A673 (cell line): ENCODE measurements at places on chromosomes 2 and 18. TPM values are rescaled to one million over a fixed set of nuclear protein-coding genes. Genes with fewer than 3 reads are reported as not detected.

EPB41L3 gene
- 0.20 and 0.86 TPM in 2 replicates for total RNA-seq

DNA sequence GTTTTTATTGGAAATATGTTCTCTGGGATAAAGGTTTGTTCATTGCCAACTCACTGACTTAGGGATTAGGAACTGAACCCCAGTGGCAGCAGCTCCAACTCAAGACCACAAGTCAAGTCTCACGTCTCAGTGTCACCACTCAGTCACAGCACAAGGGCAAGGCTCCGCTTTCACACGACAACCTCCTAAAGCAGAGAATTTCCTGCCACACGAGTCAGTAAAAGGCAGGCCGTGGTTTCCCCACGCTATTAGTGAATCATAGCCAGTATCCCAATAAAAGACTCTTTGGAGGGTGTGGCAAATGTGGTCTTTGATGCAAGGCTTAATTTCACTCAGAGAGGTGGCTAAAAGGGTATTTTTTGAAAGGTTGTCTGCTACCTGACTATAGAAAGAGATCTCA lies 57.6 kb downstream of the PIEZO2 start:
- DNase-seq = no peak

DNA sequence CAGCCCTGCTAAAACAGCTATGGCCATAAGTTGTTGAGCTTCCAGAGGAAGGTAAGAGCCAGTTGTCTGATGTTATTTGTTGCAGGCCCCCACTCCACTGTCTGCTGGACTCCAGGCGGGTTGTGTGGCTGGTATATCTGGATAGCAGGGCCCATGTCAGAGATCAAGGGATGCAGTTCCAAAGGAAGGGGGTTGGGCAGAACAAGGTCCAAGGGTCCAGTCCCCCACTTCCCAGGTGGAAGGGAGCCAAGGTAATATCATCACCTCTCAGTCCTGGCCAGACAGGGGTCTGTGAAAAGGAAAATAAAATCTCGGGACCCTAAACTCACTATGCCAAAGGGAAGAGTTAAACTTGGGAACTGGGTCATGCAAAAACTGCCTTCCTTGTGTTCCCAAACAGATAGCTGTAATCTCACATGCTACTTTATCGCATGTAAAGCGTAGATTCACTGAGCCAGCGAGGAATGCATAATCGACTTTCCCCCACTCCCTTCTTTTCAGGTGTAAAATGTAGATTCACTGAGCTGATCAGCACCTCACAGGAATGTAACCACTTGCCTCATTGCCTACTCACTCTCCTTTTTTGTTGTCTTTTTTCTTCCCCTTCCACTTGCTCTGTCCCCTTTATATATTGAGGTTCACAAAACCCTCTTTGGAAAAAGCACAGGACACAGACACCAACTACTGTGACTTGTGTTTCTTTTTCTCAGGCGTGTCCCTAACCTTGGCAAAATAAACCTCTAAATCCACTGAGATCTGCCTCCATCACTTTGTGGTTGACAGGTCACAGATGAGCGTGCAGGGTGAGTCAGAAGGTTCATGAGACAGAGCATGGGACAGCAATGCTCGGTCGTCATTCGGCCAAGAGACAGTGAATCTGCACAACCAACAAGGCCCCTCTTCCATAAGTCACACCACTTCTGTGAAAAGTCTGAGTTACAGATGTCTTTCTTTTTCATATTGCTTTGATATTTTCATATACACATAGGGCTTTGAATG lies 255.3 kb upstream of the SIX2 start:
- no peak for DNase-seq

TMEM163 gene
- total RNA-seq = not detected in 2 replicates

- DNase-seq = no peak
Measured at GRCh38 chr2:224841910-224842309, 125.7 kb upstream of the CCDC195 start.

DNA sequence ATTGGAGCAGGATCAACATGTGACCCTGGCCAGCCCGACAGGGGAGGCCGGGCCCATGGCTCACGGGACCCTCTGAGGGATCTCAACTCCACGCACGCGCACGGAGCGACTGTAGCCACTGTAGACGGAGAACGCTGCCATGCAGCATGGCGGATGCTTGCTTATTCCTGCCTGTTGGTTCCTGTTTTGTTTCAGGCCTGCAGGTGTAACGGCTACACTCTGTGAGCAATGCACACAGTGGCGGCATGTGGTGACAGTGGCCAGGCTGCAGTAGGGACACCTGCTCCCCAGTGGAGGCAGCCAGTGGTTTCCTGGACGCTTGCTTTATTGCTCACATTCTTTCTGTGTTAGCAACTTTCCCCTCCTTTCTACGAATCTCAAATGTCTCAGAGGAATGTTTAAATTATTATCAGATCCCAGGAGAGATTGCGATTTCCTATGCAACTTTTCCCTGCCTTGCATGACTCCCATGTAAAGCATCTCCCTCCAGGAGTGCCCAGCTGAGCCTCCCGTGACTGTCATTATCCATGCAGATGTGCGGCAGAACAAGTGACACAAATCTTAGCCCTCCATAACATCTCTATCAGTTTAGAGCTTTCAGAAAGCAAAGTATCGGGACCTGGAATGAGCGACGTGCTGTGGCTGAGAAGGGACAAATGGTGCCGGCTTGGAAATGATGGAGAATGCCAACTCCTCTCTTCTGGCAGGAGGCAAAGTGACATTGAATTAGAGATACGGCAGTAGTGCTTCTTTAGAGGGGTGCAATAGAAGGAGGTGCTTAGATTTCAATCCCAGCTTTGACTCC lies 209.7 kb downstream of the ASB1 start:
- peak; percentile 18 for DNase-seq

DSG1 gene
- total RNA-seq = not detected in 2 replicates

- DNase-seq = no peak
Measured at GRCh38 chr2:163338270-163338669, 397.5 kb downstream of the FIGN start.

DNA sequence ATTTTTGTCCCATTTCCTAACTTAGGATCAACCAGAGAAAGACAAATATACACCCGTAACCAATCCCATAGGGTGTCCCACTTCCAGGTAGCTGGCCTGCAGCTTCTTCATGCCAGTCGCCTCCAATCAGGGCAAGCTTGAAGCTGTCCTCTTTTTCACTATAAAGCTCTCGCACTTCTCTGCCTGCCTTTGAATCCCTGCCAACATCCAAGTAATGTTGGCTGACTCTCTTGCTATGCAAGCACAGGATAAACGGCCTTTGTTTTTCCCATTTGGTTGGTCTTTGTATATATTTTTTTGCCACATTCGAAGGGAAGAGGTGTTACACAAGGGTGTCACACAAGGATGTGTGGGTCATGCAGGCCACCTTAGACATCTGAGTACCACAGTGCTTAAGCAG lies 388.8 kb downstream of the CBLN2 start:
- DNase-seq = no peak

MC2R gene
- not detected in 2 replicates for total RNA-seq

DNA sequence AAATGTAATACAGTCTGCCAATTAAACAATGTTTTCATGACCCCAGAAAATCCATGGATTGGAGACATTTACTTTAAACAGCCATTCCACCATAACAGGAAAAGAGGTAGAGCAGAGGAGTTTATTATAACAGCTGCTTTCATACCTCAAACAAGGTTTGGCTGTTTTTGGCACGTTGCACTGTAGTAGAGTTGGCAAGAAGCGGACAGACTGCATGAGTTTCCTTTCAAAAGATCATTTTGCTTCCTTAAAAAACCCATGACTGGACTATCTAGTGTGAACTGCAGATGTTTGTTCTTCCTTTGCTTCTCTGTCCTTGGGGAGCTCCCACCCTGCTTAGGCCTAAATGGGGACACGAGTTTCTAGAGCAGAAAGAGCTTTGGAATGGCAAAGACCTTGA lies 108.5 kb upstream of the THOC1 start:
- DNase-seq = no peak

GRCh38 chr2:36395866-36396265 lies 40.3 kb downstream of the CRIM1 start:
- DNase-seq = no peak

DNER gene
- total RNA-seq = 8.4 and 9.2 TPM in 2 replicates

- DNase-seq = no peak
Measured at GRCh38 chr2:113257516-113258264, 21.0 kb downstream of the PAX8 start.

- DNase-seq = no peak
Measured at GRCh38 chr2:21099281-21099907, 24.4 kb upstream of the TDRD15 start.

DNA sequence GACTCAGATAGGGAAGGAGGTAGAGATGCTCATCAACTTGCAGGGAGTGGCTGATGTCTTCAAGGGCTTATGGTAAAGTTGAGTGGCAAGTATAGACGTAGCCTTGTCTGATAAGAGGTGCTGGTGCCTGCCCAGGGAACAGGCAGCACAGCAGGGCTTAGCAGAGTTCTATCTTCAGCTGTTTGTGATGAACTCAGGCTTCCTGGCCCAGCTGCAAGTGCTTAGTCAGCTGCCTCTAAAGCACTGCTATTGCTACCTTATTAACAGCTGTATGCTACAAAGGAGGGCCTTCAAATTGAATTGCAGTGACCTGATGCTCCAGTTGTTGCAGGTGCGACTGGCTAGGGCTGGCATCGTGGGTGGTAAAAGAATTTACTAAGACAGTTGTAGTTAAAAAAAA lies 82.1 kb downstream of the TSN start:
- no peak for DNase-seq

GRCh38 chr2:62410015-62410453 lies 96.0 kb downstream of the TMEM17 start:
- no peak for DNase-seq

- no peak for DNase-seq
Measured at GRCh38 chr2:53785366-53785765, 1.4 kb downstream of the ASB3 start.

GRCh38 chr2:177797808-177798207 lies 274.8 kb downstream of the PDE11A start:
- DNase-seq = no peak

- peak; percentile 25 for DNase-seq
Measured at GRCh38 chr2:61471905-61472805, 1.3 kb upstream of the USP34 start.

DNA sequence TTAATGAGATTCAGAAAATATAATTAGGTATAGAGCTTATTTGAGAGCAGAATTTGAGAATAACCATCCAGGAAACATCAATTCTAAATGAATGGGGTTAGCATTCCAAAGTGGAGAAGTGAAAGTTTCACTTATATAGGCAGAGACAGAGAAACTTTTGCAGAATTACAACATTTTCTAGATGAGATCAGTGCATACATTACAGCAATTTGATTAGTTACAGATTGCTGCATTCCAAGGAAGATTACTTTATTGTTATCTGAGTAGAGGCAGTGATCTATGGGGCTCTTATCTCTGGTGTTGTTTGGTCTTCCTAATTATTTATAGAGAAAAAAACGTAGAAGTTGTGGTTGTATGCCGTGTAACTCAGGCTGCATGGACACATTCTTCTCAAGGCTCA lies 373.8 kb upstream of the SYT4 start:
- peak; percentile 62 for DNase-seq

DNA sequence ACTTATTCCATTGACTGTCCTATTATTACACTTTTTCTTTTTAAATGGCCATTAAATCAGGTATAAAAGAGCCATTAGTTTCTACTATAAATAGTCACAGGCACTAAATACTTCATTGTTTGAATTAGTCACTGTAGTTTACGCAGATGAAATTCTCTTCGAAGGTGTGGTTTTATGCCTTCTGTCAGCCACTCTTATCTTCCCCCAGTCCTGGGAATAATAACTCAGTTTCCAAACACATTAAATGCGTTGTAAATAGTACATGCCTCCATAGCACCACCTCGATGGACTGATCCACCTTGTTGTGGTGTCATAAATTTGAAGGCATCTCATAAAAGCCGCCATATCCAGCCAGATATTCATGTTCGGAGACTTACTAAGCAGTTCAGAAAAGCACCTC lies 72.1 kb upstream of the PARD3B start:
- no peak for DNase-seq

- DNase-seq = no peak
Measured at GRCh38 chr2:200649724-200650123, 63.9 kb downstream of the AOX1 start.

- no peak for DNase-seq
Measured at GRCh38 chr2:193315428-193316091, 1120.8 kb upstream of the TMEFF2 start.

DNA sequence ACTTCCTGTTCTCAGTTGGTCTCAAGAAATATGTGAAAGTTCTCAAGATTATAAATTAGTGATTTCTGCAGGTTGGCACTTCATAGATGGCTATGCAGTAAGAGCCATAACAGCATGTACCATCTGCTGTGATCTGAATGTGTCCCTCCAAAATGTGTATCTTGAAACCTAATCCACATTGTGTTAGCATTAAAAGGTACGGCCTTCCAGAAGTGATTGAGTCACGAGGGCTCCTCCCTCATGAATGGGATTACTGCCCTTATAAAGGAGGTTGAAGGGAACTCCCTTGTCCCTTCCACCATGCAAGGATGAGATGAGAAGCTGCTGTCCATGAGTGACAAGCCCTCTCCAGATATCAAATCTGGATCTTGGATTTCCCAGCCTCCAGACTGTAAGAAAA lies 45.0 kb downstream of the METTL4 start:
- DNase-seq = no peak

DNA sequence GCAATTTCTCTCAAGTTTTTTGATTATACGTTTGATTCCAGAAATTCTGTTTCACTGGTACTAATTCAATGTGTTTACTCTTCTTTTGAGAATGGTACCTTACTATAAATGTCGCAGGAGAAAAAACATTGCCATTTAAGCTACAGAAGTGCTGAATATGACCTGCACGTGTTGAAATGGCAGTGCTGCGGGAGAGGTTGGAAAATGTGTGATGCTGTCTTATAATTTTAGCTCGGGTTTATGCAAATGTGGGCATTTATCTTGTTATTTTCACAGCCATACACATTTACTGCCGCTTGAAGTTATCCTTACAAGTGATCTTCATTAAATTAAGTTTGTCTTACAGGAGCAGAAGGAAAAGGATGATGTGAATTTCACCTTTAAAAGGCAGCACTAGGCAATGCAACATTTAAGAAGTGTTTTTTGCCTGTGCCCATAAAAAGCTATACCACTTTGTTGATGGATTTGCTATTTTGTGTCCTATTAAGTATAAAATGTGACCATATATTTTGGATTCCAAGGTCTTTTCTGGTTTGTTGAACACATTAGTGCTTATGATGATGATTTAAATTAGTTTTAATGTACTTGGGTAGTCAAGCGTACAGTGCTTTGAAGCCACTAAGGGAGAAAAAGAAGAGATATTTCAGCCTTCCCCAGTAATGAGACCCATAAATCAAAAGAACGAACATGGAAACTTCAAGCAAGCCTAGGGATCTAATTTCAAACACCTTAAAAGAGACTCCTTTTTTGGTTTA lies 112.1 kb downstream of the LTBP1 start:
- DNase-seq = no peak

DNA sequence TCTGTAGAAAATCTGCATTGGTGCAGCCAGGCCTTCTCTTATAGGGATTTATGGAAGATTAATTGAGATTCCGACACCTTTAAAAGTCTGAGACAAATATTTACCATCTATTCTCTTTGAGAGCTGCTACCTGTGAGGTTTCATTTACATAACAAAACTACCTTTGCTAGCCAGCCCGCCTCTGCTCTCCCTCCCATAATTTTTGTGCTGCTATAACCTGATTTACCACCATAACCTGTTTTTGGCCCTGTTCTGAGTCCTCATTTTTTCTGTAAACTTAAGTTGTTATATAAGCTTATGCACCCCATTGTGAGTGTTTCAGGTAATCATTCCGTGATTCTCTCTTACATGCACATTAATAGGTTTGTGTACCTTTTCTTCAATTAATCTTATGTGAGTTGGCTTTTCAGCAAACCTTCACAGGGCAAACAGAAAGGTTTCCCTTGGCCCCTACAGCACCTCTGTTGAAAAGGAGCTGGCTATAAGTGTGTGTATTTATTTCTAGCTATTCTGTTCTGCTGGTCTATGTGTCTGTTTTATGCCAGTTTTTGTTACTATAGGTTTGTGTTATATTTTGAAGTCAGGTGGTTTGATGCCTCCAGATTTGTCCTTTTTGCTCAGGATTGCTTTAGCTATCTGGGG lies 114.9 kb upstream of the XIRP2 start:
- no peak for DNase-seq
